Tibial nerve (tissue), 4 donors: ENCODE measurements at places on chromosomes 11 and 22.

- no peak for DNase-seq
These were observed 7.0 kb downstream of the TNNI2 start for GRCh38 chr11:1845561-1846452.

- no peak for DNase-seq
These were observed 77.4 kb downstream of the MN1 start for GRCh38 chr22:27724157-27724556.

DNA sequence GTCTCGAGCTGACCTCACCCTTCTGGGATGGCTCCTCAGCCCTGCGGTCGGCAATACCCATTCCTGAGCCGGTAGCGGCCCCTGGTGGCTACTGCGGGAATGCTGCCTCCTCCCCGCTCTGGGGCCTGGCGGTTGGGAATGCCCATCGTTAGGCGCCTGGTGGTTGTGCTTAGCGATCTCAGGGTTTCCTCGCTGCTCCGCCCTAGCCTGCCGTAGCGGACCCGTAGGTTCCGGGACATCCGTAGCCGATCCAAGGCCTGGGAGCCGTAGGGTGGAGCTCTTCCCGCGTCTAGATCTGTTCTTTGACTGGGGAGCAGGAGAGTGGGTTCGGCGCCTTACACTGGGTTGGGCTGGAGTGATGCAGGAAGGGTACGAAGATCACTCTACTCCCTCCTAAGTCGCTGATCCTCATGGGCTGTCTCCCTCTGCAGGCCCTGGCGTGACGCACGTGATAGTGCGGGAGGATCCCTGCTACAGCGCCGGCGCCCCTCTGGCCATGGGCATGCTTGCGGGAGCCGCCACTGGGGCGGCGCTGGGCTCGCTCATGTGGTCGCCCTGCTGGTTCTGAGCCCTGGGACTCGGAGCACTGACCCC, 14.8 kb downstream of the PLEKHB1 start:
- peak; percentile 95 for DNase-seq

DNA sequence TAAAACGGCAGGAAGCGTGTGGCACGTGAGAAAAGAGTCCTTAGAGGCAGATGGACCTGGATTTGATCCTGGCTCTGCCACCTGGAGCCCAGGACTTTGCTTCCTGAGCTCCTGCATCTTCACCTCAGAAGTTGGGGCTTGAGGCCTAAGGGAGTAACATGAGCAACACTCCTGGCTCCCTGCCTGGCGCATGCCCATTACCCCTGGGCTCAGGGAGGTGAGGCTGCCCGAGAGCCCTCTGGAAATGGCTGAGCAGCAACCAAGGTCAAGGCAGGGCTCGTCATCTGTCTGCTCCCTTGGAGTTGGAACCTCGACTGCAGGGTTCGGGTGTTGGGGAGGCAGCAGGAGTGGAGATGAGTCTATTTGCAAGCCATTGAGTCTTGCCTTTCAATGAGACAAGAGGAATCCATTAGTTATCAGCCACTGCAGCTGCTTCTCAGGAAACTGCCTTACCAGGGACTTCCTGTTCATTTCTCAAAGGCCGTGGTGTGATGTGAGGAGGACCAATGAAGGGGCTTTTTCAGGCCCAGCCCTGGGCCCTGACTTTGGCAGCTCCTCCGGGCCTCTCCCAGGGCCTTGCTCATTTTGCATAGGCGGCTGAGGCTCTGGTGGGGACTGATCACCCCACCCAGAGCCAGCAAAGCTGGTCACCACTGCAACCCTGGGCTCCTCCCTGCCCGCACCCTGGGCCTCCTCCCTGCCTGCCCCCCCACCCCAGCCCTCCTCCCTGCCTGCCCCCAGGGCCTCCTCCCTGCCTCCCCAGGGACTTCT, 6.4 kb downstream of the FADS2 start:
- DNase-seq: peak; percentile 35

DNA sequence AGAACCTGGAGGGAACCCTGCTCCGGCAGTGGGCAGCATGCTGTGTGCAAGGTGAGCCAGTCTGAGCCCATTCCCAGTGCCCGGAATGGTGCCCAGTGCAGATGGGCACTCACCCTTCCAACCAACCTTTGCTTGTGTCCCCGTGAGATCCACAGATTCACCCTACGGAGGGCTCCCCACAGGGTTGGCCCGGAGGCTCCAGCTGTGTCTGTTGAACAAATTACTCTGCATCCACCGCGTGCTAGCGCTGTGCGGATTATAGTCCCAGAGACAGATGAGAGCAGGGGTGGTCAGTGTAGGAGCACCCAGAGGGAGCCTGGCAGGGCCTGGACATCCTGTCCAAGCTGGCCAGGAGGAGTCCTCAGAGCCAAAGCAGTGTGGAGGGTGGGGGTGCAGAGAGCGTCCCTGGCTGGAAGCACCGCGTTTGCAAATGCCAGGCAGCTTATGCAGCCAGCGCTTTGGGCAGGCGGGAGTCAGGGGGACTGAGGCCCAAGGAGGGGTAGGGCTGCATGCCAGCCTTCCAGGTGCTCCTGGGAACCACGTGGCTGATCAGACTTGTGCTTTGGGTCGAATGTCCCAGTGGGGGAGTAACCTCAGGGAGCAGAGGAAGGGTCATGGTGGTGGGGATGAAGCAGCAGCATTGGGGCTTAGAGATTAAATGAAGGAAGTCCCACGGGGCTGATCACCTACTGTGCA, 80.5 kb downstream of the KCNQ1 start:
- peak; percentile 9 for DNase-seq

DNA sequence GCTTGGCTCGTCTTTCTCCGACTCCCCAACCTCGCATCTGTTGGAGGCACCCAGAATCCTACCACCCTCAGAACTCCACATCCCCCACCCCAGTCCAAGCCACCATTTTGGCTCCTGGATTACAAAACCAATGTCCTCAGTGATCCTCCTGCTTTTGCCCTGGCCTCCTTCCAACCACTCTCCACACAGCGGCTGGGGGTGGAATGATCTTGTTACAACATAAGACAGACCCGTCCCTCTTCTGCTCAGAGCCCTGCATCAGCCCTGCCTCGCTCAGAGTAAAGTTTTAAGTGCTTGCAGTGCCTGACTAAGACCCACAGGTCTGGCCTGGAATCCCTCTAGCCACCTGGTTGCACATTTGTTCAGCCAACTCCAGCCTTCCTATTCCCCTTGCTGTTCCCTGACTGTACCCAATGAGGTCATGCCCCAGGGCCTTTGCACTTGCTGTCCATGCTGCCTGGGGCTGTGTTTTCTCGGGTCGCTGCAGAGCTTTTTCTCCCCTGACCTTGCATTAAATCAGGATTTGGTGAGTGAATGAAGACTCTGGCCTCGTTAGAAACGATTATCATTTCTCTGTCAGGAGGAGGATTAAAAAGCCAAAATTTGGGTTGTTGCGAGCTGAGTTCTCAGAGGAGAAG, 67.3 kb downstream of the IGF2 start:
- DNase-seq: no peak

GRCh38 chr11:82718307-82718706, 15.4 kb downstream of the FAM181B start:
- peak; percentile 25 for DNase-seq

DNA sequence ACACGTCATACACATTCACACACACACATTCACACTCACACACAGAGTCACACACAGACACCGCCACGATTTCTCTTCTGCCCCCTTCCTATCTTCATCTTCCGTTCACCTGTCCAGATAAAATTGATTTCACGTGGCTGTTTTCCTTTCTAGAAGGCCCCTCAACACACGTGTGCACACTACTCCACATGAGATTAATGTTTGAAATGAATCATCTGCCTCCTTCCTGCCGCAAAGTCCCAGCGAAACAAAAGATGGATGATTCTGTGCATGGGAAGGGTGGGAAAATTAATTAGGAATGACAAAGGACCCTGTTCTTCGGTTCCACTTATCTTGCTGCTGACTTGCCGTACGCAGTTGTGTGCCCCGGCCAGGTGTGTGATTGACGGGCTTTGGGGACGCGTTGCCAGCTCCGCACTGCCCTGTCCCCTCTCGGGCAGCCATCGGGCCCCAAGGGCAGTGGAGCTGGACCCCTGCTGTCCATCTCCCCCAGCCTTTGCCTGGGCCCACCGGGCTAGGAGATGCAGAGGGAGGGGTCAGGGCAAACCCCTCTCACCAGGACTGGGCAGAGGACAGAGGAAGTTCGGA, 73.8 kb downstream of the MPPED1 start:
- DNase-seq: no peak

- no peak for DNase-seq
These were observed 250.8 kb downstream of the CNTN5 start for GRCh38 chr11:99271527-99271926.

GRCh38 chr11:64650923-64651523, 60.0 kb downstream of the SLC22A12 start:
- DNase-seq: no peak

DNA sequence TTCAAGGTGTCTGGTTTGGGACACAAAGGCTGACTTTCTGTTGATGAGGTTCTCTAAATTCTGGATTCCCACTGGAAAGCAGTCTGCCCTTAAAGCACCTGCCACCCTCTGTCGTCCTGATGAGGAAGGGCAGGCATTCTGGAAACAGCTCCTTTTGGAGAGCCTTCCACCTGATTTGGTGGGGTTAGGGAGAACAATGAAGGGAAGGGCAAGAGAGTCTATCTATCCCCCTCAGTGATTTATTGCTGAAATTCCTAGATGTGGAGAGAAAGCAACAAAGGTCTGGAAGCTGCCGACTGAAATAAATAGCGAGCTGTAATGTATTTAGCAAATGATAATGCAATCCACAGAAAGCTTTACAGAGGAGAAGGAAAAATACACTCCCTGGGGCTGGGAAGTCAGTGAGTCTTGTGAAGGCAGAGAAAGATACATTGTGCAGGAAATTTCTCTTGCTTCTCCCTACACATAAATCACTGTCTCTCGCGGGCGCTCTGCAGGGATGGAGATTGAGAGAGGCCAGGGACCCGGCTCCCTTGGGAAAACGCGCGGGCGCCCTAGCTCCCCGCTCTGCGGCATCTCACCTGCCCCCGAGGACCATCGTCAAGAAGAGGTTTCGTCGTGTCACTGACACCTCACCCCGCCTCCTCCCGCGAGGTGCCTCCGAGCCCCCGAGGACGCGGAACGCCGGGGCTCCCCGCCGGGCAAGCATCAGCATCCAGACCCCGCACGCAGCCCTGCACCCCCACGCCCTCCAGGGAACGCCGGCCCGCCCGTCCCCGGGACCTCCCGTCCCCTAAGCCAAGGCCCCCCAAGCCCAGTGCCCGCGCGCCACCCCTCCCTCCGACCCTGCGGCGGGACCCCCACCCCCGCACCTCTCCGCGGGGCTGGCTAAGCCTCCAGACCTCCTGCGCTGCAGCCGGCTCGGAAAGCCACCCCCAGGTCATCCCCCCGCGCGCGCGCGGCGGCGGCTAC, 673 bp downstream of the CDON start:
- DNase-seq: no peak

DNA sequence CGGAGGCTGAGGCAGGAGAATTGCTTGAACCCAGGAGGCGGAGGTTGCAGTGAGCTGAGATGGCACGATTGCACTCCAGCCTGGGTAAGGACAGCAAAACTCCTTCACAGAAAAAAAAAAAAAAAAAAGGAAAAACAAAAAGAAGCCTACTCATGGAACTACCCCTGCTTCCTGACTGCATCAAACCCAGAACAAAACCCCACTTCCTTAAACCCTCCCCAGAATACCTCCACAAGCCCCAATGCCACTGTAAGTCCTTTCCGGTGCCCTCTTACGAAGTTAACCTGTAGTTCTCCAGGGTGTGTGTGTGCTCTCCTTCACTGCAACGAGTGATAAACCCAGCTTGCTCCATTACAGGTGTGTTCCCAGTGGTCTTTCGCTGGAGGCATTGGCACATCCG, 8.6 kb upstream of the TOLLIP start:
- no peak for DNase-seq

DNA sequence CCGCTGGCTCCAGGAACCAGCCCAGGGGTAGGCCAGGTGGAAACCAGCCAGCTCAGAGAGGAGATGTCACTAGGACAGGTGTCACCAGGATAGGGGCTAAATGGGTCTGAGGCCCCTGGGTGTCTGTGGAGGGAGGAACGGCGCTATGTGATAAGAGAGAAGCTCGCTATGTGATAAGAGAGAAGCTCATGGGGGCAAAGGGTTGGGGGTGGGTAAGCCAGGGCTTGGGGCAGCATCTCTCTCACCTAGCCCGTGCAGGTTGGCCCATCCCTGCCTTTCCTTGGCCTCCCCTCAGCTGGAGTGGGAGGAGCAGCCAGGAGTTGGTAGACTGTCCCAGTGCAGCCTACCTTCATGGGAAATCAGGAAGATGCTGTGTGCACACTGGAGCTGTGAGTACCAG, 26.5 kb upstream of the SUSD2 start:
- no peak for DNase-seq

GRCh38 chr11:94178331-94178730, 49.7 kb downstream of the PANX1 start:
- no peak for DNase-seq

DNA sequence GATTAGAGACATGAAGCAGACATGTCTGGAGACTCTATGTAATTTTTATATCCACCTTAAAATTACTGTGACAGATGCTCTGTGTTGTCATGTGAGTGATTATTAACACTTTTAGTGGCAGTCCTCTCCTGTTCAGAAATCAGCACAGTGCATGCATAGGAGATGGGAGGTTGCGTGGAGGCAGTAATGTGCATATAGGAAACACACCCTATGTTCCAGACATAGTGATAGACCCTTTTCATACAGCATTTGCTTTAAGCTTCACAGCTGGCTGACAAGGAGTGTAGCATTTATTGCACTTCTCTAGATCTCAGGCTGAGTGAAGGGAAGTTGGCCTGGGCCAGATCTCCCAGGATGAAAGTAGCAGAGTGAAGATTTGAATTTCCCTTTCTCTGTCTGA, 102.3 kb upstream of the SYN3 start:
- DNase-seq: no peak

- DNase-seq: no peak
These were observed 1.4 kb upstream of the FTH1 start for GRCh38 chr11:61968758-61969390.

- no peak for DNase-seq
These were observed 331.8 kb downstream of the DYNC2H1 start for GRCh38 chr11:103441021-103441420.

DNA sequence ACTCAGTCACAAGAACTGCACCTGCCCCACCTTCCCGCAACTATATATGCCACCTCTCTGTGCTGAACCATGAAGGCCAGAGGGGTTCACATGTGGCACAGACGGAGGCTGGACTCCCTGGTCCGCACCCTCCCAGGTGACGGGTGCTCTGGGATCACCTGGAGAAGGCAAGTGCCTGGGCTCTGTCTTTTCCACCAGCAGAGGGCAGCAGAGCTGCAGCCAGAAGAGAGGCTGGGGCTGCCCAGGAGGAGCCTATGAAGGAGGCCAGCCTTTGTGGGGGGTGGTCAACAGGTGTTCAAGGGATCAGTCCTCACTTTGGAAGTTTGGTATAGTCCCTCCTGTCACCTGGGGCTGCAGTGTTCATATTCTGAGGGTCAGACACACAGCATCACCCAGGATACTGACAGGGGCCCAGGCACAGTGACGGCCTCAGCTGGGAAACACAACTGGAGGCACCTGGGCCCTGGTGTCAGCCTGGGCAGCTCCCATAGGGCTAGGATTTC, 39.2 kb upstream of the IGLL5 start:
- peak; percentile 35 for DNase-seq
